LoVo (cell line): ENCODE measurements at places on chromosomes 7 and 10.

GRCh38 chr7:78510580-78511188 lies 712.1 kb downstream of the PHTF2 start:
- DNase-seq = peak; percentile 61

GRCh38 chr7:73995330-73995729 lies 32.6 kb upstream of the ELN start:
- no peak for DNase-seq

GRCh38 chr10:49273082-49273465 lies 25.9 kb upstream of the C10orf71 start:
- no peak for DNase-seq

GRCh38 chr10:44881649-44882048 lies 29.5 kb upstream of the TMEM72 start:
- DNase-seq = no peak

DNA sequence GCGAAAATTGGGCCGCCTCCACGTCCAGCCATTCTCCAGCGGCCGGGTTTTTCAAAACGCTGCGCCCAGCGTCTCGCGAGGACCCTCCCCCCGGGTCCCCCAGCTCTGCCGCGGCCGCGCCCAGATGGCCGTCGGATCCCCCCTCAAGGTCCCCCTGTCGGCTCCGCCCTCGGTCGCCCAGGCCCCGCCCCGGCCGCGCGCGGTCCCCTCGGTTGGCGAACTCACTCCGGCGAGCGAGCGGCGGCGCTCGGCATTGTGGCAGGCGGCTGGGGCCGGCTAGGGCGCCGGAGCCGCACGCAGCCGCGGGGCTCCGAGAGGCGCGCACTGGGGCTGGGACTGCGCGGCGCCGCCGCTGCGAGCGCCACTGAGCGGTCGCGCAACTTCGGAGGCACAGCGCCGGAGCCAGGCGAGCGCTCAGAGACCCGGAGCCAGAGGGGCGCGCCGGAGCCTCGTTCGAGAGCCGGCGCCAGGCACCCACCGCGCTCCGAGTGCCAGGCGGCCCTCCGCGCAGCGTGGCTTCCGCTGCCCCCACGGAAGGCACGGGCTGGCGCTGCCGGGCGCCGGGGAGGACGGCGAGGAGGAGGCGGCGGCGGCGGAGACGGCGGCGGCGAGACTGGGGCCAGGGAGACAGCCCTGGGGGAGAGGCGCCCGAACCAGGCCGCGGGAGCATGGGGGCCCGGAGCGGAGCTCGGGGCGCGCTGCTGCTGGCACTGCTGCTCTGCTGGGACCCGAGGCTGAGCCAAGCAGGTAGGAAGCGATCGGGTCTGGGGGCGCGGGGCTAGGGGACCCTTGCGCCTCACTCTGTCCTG lies at the start of gene UNC5B:
UNC5B (plus strand) TSS at position 253 of the 809 bp plus-strand sequence; CDS start at position 669, 416 bp downstream.
- peak; percentile 89 for DNase-seq

DNA sequence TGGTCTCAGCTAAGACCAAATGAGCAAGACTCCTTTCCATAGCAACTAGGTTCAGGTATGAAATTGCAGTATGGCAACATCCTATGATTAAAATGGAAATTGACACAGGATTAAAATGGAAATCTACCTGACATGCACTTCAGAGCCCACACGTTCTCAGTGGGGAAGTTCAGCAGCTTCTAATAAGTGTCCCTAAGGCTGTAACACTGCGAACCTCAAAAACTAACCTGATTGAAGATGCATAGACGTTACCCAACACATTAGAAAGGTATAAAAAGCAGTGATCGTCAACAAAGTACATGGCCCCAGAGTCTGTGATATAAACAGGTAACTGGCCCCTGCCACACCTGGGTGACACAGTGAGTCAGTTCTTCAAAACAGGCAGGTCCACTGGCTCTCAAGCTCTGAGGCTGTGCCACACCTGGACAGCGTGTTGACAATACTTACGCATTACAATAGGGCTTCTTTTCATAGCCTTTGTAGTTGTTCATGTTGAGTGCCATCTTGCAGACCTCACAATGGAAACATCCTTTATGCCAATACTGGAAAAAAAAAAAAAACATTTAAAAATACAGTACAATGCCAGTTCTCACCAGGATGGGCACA lies 274.9 kb upstream of the NEBL start:
- no peak for DNase-seq

DNA sequence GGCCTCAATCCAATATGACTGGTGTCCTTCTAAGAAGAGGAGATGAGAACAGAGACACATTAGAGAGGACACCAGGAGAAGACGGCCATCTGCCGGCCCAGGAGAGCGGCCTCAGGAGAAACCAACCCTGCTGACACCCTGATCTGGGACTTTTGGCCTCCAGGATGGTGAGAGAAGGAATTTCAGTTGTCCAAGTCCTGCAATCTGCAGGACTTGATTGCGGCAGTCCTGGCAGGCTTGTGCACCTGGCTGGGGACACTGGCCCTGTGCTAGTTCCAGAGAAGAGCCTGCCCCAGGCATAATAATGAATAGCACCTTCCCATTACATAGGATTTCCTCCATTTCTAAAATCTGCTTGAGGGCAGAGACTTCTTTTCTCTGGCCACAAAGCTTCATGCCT lies 409.9 kb upstream of the SHH start:
- no peak for DNase-seq

DNA sequence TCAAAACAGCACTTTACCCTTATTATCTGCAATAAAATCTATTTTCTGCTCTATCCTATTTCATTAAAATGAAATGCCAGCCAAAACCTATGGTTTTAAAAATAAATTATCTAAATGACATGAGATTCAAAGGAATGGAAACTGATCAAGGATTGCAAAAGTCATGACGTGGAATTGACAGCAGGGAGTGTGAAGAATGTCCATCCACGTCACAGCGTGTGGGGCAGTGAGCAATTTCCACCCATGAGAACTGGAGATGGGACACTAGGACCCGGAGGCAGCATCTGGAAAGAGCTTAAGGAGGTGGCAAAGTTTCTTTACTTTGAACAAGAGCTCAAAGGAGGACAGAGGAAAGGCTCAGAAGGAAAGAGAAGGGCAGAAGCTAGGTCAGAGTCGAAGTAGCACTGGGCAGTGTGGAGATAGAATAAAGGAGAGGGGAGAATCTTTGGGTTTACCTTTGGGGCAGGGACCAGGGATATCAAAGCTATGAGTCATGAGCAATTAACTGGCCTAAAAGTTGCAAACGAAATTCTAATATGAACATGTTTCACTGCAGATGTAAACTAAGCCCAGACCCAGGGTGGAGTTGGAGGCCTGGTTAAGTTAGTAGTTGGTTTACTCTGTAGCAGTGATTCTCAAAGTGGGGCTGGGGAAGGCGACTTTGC lies 24.9 kb upstream of the STK17A start:
- DNase-seq = peak; percentile 25

DNA sequence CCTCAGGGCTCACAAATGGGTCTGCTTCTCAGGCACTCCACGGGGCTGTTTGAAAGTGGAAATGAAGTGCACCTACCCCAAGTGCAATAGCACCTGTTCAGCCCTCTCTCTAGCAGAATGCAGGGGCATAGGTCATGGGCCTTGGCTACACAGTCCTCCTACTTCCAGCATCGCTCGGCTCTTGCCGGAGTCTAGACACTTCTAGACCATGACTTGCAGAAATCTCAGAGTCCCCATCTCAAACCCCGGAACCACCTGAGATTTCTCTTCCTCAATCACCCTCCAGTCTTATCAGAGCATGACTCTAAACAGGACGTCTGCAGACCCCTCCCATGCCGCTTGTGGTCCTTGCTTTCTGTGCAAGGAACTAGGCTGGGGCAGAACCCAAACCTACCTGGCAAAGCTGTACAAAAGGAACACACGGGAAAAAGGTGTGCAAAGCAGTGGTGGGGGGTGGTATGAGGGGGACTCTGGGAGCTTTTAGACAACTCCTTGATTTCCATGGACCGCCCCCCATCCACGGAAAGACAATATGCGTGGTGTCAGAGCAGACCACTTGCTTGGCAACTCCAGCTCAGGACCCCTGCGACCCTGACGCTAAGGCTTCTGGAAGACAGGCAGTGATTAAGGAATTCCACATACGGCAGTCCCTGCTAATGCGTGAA lies 13.8 kb downstream of the TMEM273 start:
- DNase-seq = no peak

DNA sequence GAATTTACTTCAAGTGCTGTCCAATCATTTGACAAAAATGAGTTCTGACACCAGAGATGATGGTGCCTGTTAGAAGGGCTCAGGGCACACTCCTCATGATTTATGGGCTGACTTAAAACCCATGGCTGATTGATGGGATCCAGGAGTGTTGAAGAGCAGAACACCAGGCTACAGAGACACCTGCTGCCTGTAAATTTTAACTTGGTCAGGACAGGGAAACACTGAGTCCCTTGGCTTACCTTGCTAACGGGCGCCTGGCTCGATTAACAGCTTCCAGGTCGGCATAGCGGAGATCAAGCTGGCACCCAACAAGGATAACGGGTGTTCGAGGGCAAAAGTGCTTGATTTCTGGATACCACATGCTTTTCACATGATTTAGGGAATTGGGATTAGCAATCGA lies 51.4 kb downstream of the RHOBTB1 start:
- no peak for DNase-seq

DNA sequence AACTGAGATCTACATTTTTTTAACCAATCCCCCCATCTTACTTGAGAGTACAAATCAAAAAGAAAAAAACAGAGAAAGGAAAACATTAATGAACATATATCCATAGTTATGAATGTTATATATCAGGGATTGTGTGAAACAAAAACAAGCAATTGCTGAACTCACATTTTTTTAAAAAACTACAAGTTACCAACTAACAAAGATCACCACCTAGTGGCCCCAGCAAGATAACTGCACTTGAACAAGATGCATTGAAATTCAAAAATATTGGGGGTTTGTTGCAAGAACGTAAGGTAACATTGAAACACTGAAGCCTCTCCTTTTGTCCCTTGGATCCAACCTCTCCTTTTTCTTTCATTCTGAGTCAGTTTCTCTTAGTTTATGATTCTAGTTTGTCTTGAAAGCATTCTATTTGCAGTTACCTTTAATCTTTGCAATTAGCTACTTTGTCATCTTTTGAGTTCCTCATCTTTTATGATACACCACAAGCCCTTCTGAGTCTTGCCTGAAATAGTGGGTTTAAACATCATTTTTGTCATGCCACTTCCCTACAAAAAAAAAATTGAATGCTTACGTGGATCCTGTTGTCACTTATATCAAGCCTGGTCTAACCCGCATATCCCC lies 87.3 kb upstream of the TES start:
- DNase-seq = peak; percentile 37

GRCh38 chr10:99998889-99999288 lies 10.9 kb downstream of the DNMBP start:
- DNase-seq = no peak

- no peak for DNase-seq
Observed at GRCh38 chr10:85545874-85546273, 820.7 kb downstream of the GRID1 start.

GRCh38 chr7:91776171-91776570 lies 104.3 kb downstream of the MTERF1 start:
- DNase-seq = no peak
